ENCODE measurements at places on chromosomes 1 and 21.
A peak's percentile ranks its signal among the peaks of the same experiment; 100 is the strongest.

DNA sequence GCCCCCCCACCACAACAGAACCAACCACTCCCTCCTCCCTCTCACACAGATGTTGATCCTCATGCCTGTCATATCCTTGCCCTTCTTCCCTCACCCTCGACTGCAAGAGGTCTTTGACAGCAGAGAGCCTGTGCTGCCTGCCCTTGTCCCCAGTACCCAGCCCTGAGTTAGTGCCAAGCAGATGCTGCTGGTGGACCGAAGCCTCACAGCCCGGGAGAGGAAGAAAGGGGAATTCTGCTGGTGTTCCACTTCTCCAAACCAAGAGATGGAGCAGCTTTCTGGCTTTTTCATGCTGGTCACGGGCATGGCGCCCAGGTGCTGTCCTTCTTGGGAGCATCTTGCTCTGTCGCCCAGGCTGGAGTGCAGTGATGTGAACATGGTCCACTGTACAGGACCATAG lies 69.1 kb downstream of the SLC66A1 start:
- no peak for DNase-seq
- peaks cover 21% of the 10 kb centered on the region for H3K4me1 ChIP-seq
- no peak overlapping the region for H3K27ac ChIP-seq
- H3K27me3 ChIP-seq = no peaks in the 10 kb centered on the region
- H3K4me3 ChIP-seq = no peak overlapping the region

- no peaks in the 10 kb centered on the region for H3K27me3 ChIP-seq
- DNase-seq = no peak
These were observed 24.8 kb downstream of the LHX4 start for GRCh38 chr1:180254854-180255253.

GRCh38 chr1:59743324-59744091 lies 71.2 kb upstream of the HOOK1 start:
- no peaks in the 10 kb centered on the region for H3K36me3 ChIP-seq
- DNase-seq = no peak
- H3K27me3 ChIP-seq = no peaks in the 10 kb centered on the region
- H3K4me1 ChIP-seq = no peaks in the 10 kb centered on the region
- H3K27ac ChIP-seq = peak overlapping the region; percentile 84

GRCh38 chr1:185338719-185339622 lies 21.9 kb upstream of the IVNS1ABP start:
- H3K36me3 ChIP-seq = no peaks in the 10 kb centered on the region
- no peaks in the 10 kb centered on the region for H3K27me3 ChIP-seq
- no peak for DNase-seq
- no peaks in the 10 kb centered on the region for H3K4me1 ChIP-seq
- H3K4me3 ChIP-seq = no peak overlapping the region

DNA sequence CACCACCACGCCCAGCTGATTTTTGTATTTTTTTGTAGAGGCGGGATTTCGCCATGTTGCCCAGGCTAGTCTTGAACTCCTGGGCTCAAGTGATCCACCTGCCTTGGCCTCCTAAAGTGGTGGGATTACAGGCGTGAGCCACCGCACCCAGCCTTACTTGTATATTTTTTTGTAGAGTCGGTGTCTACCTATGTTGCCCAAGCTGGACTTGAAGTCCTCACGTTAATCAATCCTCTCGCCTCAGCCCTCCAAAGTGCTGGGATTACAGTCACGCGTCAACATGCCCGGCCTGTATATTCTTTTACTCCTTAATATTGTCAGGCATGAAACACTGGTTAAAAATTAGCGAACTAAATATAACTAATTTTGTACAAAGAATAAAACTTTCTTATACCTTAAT lies 5.5 kb upstream of the TOMM20 start:
- no peak overlapping the region for H3K27ac ChIP-seq
- no peaks in the 10 kb centered on the region for H3K27me3 ChIP-seq
- no peak for DNase-seq
- no peak overlapping the region for H3K4me3 ChIP-seq

DNA sequence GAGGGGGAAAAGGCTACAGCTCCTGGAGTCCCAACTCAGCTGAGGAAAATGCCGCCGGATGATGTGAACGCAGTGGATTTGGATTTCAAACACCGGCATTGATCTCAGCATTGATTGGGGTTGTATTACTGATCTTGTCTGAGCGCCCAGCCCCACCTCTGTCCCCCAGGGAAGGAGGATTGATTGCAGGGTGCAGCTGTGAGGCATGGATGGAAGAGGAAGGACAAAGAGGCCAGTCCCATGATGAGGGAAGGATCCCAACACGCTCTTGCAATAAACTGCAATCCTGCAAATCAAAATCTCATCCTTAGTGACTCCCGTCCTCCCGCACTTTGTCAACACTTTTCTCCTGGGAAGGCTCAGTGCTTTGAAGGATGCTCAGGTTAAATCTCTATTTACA lies 242.3 kb upstream of the PROX1 start:
- no peaks in the 10 kb centered on the region for H3K4me1 ChIP-seq
- no peak overlapping the region for H3K4me3 ChIP-seq
- no peaks in the 10 kb centered on the region for H3K27me3 ChIP-seq
- no peak overlapping the region for H3K27ac ChIP-seq
- DNase-seq = no peak
- H3K36me3 ChIP-seq = no peaks in the 10 kb centered on the region

DNA sequence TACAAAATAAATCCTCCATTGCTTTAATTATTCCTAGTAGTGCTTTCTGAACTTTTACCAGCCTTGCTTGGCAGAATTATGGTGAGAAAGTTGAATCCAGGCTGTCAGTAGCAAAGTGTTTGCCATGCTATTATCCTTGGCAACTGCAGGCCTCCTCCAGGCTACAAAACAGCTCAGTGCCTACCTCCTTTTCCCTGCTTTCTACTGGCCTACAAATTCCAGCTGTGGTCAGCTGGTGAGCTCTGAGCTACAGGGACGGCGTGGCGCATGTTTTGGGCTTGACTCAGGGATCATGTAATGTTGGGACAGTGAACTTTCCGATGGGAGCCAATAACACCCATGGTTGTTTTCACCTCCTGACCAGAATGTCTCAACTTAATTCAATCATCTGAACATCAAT lies 456.1 kb upstream of the ADAMTS5 start:
- H3K27me3 ChIP-seq = no peaks in the 10 kb centered on the region
- DNase-seq = peak; percentile 89
- H3K27ac ChIP-seq = peak overlapping the region; percentile 30

- H3K4me1 ChIP-seq = no peaks in the 10 kb centered on the region
- DNase-seq = no peak
- H3K27ac ChIP-seq = no peak overlapping the region
- H3K4me3 ChIP-seq = no peak overlapping the region
These were observed 149.0 kb downstream of the SLC44A5 start for GRCh38 chr1:75461808-75462325.

DNA sequence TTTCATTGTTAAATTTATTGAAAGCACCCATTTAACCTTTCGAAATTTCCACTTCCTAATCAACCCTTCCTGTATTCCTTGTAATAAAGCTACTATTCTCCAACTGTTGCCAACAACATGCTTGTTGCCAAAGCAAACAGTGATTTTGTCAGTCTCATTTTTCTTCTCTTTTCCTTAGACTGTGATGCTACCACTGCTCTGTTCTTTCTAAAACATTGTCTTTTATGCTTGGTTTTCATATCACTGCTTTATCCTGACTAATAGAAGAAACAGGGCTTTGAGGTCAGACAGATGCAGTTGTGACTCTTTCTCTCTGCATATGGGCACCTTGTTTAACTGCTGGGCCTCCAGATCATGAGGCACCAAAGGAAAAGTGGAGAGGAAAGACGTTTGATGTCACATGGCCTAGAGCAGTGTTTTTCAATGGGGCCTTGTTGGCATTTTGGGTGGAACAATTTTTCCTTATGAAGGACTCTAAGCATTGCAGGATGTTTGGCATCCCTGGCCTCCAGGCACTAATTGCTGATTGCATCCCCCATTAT lies 56.1 kb downstream of the HMCN1 start:
- H3K27me3 ChIP-seq = no peaks in the 10 kb centered on the region
- DNase-seq = no peak
- no peaks in the 10 kb centered on the region for H3K36me3 ChIP-seq
- H3K4me3 ChIP-seq = no peak overlapping the region
- no peaks in the 10 kb centered on the region for H3K4me1 ChIP-seq

- no peaks in the 10 kb centered on the region for H3K27me3 ChIP-seq
- no peak overlapping the region for H3K27ac ChIP-seq
- H3K4me1 ChIP-seq = no peaks in the 10 kb centered on the region
- DNase-seq = no peak
- no peak overlapping the region for H3K4me3 ChIP-seq
These were observed 473.3 kb downstream of the MRPL39 start for GRCh38 chr21:25133939-25134338.

GRCh38 chr1:6329851-6330250 lies 63.7 kb downstream of the ACOT7 start:
- H3K4me3 ChIP-seq = no peak overlapping the region
- DNase-seq = no peak
- H3K36me3 ChIP-seq = no peaks in the 10 kb centered on the region
- H3K27me3 ChIP-seq = no peaks in the 10 kb centered on the region
- H3K4me1 ChIP-seq = peaks cover 9% of the 10 kb centered on the region

- H3K4me1 ChIP-seq = no peaks in the 10 kb centered on the region
- H3K4me3 ChIP-seq = no peak overlapping the region
- no peak overlapping the region for H3K27ac ChIP-seq
- no peak for DNase-seq
- H3K27me3 ChIP-seq = no peaks in the 10 kb centered on the region
- H3K36me3 ChIP-seq = no peaks in the 10 kb centered on the region
These were observed 8.9 kb upstream of the RAB3GAP2 start for GRCh38 chr1:220281159-220281574.

- no peaks in the 10 kb centered on the region for H3K4me1 ChIP-seq
- DNase-seq = no peak
- no peak overlapping the region for H3K27ac ChIP-seq
- no peaks in the 10 kb centered on the region for H3K27me3 ChIP-seq
- no peak overlapping the region for H3K4me3 ChIP-seq
- no peaks in the 10 kb centered on the region for H3K36me3 ChIP-seq
These were observed 185.2 kb downstream of the C1orf94 start for GRCh38 chr1:34361781-34362357.

- H3K4me3 ChIP-seq = no peak overlapping the region
- no peaks in the 10 kb centered on the region for H3K36me3 ChIP-seq
- no peaks in the 10 kb centered on the region for H3K27me3 ChIP-seq
- H3K27ac ChIP-seq = no peak overlapping the region
- DNase-seq = no peak
These were observed 43.0 kb downstream of the UBE2U start for GRCh38 chr1:64246294-64246917.
